Renal cortical epithelial cell (primary cell): ENCODE measurements at places on chromosomes 5 and 9.

GRCh38 chr5:139671096-139671841 lies 23.1 kb downstream of the CXXC5 start:
- DNase-seq, result no peak

GRCh38 chr9:123361731-123362510 lies 5.9 kb downstream of the CRB2 start:
- DNase-seq, result no peak

DNA sequence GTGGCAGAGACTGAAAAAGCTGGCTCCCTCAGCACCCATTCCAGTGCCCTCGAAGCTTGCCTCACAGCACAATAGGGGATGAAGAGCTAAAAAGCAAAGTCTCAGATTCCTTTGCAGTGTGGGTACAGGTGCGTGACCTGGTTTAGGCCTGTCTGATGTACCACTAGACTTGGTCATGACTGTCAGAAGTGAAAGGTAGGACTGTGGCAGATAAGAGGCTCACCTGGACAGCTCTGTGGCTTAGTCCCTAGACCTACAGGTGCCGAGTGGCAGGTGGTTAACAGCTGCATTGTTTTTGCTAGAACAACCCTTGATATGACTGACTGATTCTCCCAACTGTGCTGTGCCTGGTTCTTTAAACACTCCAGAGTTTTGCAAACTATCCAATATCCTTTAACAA lies 14.7 kb upstream of the SFXN1 start:
- no peak for DNase-seq

DNA sequence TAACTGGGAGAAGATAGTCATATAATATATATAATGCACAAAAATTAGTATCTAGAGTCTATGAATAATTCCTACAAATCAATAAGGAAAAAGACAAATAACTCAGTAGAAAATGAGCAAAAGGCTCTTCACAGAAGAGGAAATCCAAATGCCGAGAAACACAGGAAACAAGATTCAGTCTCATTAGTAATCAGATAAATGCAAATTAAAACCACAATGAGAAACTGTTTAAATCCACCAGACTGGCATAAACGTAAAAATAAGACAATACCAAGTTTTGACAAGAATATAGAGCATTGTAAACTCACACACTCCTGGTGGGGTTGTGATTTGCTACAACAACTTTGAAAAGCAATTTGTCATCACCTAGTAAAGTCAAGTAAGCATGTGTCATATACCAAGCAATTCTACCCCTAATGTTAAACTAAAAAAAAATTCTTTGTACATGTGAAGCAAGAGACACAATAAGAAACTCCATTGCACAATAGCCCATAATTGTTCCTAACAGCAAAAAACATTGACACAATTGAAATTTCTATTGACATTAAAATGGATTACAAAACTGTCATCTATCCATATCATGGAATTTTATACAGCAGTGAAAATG lies 21.0 kb upstream of the UBLCP1 start:
- DNase-seq, result peak; percentile 18

DNA sequence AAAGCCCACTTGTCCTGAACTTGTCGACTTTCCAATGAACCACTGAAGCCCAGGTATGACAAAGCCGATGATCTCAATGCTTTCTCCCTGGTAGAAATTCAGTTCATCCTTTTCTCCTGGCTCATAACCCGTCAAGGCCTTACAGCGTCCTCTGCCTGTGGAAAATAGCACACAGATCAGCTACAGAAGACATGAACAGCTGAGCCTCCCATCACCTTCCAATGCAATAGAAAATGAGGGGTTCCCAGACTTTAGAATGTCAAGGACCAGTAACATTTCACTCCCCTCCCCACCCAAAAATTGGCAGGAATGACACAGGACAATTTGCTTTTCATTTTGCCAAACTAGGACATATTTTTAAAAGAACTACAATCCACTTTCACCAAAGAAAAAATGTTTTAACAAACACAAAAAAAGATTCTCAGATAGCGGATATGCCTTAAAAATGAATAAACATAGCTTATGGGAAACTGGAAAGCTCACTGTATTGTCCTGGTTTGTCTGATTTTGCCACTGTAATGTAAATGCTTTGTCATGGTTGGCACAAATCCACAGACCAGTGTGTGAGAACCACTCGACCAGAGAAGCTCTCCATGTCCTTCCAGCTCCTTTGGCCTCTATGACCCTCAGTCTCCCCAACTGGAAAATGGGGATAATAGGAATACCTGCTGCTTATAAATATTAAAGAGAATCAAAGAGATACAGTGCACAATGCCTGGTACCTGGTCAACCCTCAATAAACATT lies 24.4 kb downstream of the SH3TC2 start:
- DNase-seq, result peak; percentile 63

DNA sequence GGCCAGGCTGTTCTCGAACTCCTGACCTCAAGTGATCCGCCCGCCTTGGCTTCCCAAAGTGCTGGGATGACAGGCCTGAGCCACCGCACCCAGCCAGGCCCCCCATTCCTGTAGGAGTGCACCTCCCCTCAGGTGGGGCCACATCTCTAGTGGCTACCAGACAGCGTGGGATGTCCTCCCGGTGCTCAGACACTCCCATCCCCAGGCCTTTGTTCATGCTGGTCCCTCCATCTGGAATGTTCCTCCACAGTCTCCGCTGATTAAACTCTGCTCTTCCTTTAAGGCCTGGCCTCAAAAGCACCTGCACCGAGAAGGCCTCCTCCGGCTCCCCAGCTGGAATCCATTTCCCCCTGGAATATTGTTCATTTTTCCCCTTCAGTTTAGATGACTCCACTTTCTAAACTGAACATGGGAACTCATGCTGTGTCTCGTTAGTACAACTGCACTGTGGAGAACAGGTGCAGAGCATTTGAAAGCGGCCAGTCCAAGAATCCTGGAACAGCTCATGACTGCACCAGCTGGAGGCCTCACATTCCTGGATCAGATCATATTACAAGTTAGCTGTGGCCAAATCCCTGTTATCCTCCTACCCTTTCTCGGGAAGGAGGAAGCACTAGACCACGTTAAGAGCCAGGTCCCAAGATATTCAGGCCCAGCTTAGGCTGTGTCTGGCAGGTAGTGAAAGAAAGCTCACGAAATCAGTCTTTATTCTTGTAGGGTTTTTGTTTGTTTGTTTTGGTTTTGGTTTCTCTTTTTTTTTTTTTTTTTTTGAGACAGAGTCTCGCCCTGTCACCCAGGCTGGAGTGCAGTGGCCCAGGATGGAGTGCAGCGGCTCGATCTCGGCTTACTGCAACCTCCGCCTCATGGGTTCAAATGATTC lies 10.8 kb upstream of the PRRC2B start:
- DNase-seq, result peak; percentile 87

- DNase-seq, result peak; percentile 45
Measured at GRCh38 chr5:53360811-53361210, 119.6 kb upstream of the FST start.

- no peak for DNase-seq
Measured at GRCh38 chr5:84411832-84412605, 27.3 kb upstream of the EDIL3 start.

- DNase-seq, result no peak
Measured at GRCh38 chr5:35717718-35718117, 100.1 kb downstream of the SPEF2 start.

GRCh38 chr9:131589124-131589711 lies 43.9 kb downstream of the PRRT1B start:
- DNase-seq, result no peak

DNA sequence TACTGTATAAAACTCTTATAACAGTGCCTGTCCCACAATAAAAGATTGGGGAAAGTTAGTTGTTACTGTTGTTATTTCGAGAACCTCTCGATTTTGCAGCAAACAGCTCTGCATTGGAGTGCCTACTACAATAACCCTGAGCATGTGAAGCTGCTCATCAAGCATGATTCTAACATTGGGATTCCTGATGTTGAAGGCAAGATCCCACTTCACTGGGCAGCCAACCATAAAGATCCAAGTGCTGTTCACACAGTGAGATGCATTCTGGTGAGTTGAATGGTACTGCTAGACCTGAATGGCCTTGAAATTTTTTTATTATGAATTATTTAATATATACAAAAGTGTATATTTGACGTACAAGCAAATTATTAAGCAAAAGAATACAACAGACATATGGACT lies 123.2 kb downstream of the TEX10 start:
- no peak for DNase-seq

GRCh38 chr5:32201122-32201753 lies 27.1 kb upstream of the GOLPH3 start:
- DNase-seq, result peak; percentile 74

GRCh38 chr5:130102375-130102774 lies 198.1 kb downstream of the CHSY3 start:
- no peak for DNase-seq

DNA sequence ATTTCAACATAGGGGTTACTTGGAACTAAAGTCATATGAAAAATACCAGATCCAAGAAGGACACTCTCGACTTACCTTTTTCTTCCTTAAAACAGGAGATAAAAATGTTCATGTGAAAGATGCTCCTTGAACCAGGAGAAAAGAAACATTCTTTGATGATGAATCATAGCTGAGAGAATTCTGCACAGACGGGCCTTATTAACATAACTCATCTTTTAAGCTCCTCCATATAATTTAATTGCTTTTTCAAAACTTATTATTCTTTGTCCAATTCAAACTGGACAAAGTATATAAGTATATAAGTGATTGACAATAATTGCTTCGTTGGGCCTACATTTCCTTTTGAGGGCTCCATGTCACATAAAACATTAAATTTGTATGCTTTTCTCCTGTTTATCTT lies 945.2 kb upstream of the C9orf72 start:
- DNase-seq, result no peak

DNA sequence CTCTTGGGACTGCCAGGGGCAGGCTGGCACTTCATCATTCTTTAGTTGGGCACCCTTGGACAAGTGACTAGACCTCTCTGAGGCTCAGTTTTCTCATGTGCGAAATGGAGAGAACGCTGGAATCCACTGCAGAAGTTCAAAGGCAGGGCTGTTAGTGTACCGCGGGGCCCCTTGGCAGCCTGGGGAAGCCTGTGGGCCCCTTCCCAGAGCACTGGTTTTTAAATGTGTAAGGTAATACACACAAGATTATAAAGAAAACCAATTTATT lies 209.5 kb upstream of the MVB12B start:
- no peak for DNase-seq

GRCh38 chr5:142134331-142135010 lies 25.9 kb downstream of the NDFIP1 start:
- DNase-seq, result no peak

DNA sequence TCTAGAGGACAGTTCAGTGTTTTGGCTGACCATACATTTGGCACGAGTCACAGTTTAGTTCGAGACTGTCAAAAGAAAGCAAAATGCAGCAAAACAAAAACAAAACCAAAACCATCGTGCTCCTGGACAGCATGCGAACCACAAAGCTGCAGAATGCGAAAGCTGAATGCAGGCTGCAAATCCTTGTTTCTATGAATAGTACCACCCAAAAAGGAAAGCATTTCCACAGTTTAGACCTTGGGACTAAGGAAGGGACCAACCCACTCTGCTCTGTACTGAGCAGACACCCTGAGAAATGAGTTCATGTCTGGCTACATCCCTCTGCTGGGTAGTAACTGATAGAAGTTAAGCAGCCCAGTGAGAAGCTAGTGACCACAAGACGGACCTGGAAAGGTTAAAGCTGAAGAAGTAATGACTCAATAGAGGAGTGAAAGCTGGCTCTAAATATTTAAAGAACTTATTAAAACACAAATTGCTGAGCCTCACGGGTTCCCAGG lies 3.9 kb downstream of the GCNT4 start:
- DNase-seq, result peak; percentile 30

GRCh38 chr5:132427281-132428146 lies 58.0 kb downstream of the SLC22A5 start:
- DNase-seq, result peak; percentile 46

DNA sequence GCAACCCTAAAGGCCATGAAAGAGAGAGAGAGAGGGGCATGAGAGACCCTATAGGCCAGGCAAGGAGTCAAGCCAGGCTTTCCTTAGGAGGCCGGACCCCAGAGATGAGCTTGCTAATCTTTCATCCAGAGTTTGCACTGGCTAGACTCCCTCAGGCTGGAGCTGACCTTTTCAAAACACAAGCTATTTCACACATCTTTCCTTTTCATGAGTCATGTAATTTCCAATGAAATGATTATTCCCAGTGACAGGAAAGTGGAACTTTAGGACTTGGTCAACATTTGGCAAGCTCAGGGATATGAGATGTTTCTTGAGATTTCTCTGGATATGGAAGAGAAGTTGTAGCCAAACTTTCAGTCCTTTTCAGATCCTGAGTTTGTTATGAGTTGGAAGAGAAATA lies 117.7 kb downstream of the TARS1 start:
- DNase-seq, result peak; percentile 5

- DNase-seq, result no peak
Measured at GRCh38 chr5:146016764-146017484, 80.5 kb downstream of the SH3RF2 start.

- no peak for DNase-seq
Measured at GRCh38 chr9:108643731-108644510, 211.9 kb downstream of the ACTL7B start.

DNA sequence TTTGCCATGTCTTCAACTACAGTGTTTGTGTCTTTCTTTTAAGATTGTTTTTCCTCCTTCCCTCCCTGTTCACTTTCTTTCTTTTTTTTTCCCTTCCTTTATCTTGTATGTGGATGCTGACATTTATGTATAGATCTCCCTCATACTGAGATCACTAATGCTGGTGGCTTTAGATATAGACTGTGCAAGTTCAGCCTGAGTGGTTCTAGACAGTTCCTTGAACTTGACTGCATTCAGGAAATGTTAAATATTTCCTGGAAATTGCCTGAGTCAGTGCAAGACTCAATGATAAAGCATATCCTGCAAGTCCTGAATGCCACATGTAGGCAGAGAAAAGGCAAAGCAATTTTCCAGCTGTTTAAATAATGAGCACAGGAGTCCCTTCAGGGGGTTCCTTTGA lies 182.5 kb upstream of the NR3C1 start:
- DNase-seq, result peak; percentile 74

DNA sequence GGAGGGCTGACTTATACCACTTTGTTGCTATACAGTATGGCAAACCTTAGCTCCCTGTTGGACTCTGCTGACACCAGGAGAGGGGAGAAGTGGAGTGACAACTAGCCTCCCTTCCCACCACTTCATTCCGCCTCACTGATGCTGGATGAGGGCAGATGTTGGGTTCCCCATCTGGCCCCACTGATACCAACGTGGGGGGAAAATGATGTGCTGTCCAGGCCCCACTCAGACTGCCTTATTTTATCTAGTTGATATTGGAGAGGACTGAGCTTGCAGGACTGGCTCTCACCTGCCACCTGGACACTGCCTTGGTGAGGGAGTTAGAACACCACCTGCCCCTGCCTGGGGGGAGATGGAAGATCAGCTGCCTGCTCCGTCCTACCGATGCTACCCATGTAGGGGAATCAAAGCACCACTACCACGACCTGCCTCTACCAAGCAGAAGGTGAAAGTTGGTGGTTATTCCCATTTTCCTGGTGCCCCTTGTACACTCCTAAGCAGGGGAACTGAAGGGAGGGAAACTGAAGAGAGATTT lies 292.1 kb downstream of the GADD45G start:
- DNase-seq, result no peak
